ENCODE measurements at places on chromosomes 16 and 17.
A peak's percentile ranks its signal among the peaks of the same experiment; 100 is the strongest.

- no peak for DNase-seq
These were observed 2.7 kb downstream of the KRT35 start for GRCh38 chr17:41478237-41478636.

DNA sequence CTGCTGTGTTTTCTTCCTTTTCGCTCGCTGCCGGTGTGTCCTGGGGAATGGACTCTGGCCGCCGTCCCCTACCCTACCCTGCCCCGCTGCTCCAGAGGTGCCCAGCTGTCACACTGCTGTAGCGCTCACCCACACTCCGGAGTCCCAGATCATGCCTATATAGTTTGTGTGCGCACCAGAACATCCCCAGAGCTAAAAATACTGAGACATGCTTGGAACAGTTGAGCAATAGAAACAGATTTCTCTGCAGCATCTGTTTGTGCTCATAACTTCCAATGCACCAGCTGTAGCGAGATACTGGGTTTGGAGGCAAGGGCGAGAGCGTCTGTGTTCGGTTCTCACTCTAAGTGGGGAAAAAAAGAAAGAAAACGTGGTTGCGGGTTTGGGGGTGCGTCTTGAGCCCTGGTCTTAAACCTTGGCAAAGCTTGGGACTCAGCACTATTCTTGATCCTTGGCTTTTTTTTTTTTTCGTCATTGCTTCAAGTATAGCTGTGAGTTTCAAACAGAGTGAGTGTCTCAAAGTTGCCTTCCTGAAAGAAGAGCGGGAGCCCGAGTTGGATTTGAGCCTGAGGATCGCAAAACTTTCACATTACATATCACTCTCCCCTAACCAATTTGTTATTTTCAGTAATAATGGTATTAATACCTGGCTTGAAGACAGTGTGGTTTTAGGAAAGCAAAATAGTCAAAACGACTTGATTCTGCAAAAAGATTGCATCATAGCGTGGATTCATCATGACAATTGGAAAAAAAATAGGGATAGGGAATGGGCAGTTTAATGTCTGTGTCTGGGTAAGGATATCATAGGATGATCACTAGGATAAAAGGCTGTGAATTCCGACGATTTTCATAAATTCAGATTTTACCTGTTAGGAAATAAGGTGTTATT is 621 bp downstream of the KCNJ2 start:
- no peak for DNase-seq

DNA sequence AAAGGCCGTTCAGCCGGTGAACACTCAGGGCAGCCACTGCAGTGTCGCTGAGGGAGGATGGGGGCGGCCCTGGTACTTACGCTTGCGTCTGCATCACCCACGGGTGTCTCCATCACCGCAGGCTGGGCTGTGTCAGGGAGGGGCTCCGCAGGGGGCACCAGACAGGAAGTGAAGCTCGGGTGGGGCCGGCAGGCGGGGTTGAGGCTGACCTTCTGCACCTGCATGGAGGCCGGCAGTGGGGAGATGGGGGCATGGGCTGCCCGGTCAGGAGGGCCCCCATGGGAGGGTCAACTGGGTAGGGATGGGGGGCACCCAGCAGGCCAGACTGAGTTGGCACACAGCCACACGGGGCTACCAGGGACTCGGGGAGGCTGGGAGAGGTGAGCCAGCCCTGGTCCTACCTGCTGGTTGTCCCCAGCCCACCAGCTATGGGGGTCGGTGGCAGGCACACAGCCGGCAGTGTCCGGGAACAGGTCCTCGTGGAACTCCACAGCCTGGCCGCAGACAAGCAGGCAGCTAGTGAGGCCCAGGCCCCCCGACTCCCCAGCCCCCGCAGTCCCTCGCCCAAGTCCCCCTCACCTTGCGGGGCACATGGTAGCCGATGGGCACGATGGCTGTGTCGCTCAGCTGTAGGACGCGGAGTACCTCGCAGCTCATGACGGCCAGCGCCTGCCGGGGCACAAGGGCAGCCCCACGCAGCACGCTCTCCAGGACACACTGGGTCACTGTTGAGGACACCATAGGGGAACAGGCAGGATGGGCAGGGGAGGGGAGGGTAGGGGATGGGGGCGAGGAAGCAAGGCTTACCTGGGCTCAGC is 7.2 kb upstream of the VASN start:
- peak; percentile 57 for DNase-seq

DNA sequence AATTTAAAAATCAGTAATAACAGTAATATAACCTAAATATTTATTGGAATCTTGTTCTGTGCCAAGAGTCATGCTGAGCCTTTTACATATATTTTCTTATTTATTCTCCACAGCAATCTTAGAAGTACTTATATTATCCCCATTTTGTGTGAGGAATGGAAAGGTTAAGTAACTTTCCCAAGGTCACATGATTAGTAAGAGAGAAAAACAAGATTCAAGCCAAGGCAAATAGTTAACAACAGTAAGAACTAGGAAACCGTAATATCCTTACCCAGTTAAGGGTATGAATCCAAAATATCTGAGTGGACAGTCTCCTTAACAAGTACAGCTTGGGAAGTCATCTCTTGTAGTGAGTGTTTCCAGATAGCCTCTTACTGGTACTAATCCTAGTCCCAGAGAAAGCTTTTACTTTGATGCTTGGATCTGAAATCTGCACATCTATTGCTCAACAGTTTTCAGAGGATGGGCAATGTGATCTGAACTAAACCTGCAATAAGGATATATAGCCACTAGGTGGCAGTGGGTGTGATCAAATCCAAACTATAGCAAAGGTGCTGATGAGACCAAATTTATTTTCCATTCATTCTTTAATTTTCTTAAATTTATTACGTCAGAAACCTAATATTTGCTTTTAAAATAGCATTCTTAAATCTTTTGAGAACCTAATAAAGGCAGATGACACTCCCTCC is 23.3 kb downstream of the SHISA6 start:
- DNase-seq = no peak

- no peak for DNase-seq
These were observed 32.1 kb upstream of the RPH3AL start for GRCh38 chr17:384622-385177.

DNA sequence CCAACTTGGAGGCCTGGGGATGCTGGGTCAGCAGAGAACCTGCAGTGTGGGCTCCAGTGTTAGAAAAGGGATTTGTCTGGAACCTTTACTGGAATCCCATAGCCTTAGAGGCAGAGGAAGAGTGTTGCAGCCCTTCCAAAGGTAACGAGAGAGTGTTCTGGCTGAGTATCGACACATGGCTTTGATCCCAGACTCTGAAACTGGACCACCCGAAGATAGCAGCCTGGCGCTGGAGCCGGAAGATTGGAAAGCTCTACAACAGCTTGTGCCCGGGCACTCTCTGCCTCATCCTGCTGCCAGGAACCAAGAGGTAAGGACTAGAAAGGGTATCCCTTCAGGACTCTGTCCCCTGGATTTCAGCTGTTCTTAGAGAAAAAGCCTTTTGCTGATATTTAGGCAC is 39.7 kb downstream of the REXO5 start:
- no peak for DNase-seq

- DNase-seq = no peak
These were observed 4.0 kb downstream of the PRSS53 start for GRCh38 chr16:31084584-31085302.

GRCh38 chr17:14762736-14763479 is 462.0 kb downstream of the HS3ST3B1 start:
- no peak for DNase-seq

DNA sequence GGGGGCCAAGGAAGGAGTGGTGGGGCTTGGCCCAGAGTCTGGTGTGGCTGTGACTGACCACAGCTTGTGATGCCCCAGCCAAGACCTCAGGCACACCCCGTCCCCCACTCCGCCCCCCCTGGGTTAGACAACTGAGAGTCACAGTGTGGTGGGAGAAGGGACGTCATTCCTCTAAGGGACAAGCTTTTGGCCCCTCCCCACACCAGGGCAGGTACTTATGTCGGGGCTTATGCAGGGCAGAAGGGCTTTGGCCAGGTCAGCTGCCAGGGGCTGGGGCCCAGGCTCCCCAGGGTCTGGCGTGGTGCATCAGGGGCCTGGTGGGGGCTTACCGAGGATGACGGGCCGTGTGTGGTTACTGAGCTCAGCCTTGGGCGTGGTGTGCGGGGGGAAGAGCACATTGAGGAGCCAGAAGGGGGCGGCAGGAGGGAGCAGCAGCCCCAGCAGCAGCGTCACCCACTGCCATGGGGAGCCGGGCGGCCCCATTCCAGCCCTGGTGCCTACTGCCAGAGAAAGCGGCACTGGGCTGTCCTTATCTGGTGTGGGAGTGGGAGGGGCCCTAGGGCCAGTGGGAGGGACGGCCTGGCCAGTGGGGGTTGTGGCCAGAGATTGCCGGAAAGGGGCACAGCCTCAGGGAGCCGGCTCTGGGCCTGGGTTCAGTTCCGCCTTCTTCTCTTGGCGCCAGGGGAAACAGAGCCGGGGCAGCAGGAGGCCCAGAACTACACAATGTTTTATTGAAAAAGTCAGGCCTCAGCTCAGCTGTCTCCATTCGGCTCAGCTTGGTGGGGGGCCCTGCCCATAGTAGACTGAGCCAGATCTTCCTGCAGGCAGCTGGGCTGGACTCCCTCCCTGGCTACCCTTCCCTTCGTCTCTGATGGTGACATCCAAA is at the start of gene LCAT:
TSS of gene LCAT (minus strand) at position 502 of the 886 bp plus-strand sequence. CDS start at position 483, 19 bp downstream.
- DNase-seq = no peak

DNA sequence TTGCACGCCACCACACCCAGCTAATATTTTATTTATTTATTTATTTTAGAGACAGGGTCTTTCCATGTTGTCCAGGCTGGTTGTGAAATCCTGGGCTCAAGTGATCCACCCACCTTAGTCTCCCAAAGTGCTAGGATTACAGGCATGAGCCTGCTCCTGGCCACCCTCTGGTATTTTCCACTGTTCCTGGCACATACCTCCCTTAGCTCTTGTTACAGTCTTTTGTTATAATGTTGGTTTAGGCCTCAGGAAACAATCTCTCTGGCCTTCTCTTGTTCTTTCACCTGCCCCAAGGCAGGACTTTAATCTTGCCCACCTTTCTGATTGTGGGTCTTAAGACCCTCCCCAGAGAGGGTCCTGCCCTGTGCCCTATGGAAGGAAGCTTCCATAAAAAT is 3.6 kb upstream of the CYTH1 start:
- no peak for DNase-seq

- no peak for DNase-seq
These were observed 134.2 kb downstream of the MGAT5B start for GRCh38 chr17:77002103-77003045.

- DNase-seq = no peak
These were observed 168.3 kb downstream of the SEC14L1 start for GRCh38 chr17:77308861-77309726.

GRCh38 chr16:35146031-35146710 is 1686.8 kb downstream of the TP53TG3F start:
- DNase-seq = no peak

DNA sequence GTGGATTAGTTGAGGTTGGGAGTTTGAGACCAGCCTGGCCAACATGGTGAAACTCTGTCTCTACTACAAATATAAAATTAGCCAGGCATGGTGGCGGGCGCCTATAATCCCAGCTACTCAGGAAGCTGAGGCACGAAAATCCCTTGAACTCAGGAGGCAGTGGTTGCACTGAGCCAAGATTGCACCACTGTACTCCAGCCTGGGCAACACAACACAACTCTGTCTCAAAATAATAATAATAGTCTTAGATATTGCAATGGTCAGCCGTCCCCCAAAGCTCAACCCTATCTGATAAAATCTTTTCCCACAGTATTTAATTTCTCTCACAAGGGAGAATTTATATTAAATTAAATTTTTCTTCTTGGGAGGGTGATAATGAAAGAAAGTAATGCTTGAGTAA is 169.6 kb downstream of the XYLT1 start:
- no peak for DNase-seq

GRCh38 chr17:35242158-35242804 is 591 bp upstream of the SLFN5 start:
- DNase-seq = peak; percentile 48

GRCh38 chr16:29790949-29791844 is 646 bp downstream of the KIF22 start:
- DNase-seq = no peak

- DNase-seq = no peak
These were observed 2.6 kb upstream of the MBTPS1 start for GRCh38 chr16:84119368-84119767.

DNA sequence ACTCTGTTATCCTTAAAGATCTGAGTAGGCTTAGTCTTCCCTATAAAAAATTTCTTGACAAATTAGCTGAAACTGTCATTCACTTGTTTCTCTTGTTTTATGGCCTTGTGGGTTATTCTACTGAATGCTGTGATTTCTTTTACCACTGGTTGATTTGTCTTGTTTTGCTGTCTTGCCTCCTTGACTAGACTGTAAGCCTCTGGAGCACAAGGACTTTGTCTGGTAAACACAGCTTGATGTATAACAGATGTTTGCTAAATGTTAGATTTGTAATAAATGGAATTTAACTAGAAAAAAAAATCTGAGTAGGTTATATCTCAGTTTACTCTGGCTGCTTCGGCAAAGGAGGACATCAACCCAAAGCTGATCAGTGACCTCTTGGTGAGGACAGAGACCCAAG is 21.6 kb downstream of the VAC14 start:
- DNase-seq = no peak

DNA sequence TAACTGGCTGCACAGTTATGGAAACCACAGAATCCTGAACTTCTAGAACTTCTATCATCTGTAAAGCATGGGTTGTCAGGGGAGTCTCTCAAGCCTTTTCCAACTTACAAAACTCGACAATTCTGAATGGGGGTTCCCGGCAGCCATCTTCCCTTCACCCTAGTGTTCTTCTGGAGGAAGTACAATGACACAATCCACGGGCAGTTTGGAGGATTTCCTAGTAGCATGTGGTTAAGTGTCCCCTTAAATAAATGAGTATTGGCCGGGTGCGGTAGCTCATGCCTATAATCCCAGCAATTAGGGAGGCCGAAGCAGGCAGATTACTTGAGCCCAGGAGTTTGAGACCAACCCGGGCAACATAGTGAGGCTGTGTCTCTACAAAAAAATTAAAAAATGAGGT is 2.1 kb downstream of the SLC16A6 start:
- no peak for DNase-seq

GRCh38 chr17:34988644-34989043 is 8.3 kb downstream of the LIG3 start:
- no peak for DNase-seq

GRCh38 chr16:50835358-50836060 is 93.6 kb downstream of the CYLD start:
- no peak for DNase-seq

DNA sequence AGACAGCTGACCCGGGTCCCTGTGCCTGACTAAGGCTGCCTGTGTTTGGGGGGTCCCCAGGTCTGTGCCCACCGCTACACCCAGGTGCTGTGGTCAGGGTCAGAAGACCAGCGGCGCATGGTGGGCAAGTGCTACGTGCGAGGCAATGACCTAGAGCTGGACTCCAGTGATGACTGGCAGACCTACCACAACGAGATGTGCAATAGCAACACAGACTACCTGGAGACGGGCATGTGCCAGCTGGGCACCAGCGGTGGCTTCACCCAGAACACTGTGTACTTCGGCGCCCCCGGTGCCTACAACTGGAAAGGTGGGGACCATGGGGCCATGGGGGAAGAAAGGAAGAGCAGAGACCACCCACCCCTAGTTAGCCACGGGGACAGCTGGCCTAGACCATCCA is 12.1 kb downstream of the ITGA3 start:
- DNase-seq = no peak

Measured in memory B cell (primary cell).